Stimulated activated CD8-positive, alpha-beta memory T cell treated with anti-CD3 and anti-CD28 coated beads, Interleukin-7, amount 100 ng/mL, for 48 hours (primary cell): ENCODE measurements at places on chromosomes 12 and 14.
A peak's percentile ranks its signal among the peaks of the same experiment; 100 is the strongest.

GRCh38 chr12:81077686-81078441 lies at the start of gene ACSS3:
Gene ACSS3 (plus strand): TSS chr12:81078079. CDS start chr12:81078121, 42 bp downstream.
- no peak for DNase-seq

GRCh38 chr12:68495336-68496070 lies 115.2 kb upstream of the RAP1B start:
- no peak for DNase-seq

DNA sequence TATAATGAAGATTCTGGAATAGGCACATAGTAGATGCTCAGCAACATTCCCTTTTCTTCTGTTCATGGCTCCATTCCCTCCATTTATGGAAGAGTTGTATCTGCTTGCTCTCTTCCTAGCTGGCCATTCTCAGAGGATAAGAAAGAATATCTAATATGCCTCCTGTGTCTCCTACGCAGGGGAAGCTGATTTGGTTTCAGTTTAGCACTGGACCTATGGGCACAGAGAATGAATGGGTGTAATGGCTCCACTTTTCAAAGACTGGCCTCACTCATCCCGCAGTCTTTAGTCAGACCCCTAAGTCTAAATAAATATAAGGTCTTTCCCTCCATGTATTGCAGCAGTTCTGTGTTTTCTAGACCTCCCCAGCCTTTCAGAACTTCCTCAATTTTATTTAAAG lies 2.0 kb downstream of the PKP2 start:
- no peak for DNase-seq

GRCh38 chr12:109693653-109694600 lies 19.7 kb upstream of the FAM222A start:
- DNase-seq, result no peak

DNA sequence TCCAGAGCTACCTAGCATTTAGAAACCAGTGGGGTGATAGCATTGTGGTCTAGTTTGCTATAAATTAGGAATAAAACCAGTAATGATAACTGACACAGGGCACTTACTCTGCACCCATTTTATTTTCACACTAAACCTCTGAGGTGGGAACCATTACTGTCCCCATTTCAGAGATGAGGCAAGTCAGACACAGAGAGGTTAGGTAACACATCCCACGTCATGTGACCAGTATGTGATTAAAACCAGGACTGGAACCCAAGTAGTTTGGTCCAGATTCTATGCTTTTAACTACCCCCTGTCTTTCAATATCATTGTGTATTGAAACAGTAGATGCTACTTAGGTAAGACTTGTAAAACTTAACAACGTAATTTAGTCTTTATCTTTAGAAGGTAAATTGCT lies 110.2 kb downstream of the PLXNC1 start:
- DNase-seq, result no peak

DNA sequence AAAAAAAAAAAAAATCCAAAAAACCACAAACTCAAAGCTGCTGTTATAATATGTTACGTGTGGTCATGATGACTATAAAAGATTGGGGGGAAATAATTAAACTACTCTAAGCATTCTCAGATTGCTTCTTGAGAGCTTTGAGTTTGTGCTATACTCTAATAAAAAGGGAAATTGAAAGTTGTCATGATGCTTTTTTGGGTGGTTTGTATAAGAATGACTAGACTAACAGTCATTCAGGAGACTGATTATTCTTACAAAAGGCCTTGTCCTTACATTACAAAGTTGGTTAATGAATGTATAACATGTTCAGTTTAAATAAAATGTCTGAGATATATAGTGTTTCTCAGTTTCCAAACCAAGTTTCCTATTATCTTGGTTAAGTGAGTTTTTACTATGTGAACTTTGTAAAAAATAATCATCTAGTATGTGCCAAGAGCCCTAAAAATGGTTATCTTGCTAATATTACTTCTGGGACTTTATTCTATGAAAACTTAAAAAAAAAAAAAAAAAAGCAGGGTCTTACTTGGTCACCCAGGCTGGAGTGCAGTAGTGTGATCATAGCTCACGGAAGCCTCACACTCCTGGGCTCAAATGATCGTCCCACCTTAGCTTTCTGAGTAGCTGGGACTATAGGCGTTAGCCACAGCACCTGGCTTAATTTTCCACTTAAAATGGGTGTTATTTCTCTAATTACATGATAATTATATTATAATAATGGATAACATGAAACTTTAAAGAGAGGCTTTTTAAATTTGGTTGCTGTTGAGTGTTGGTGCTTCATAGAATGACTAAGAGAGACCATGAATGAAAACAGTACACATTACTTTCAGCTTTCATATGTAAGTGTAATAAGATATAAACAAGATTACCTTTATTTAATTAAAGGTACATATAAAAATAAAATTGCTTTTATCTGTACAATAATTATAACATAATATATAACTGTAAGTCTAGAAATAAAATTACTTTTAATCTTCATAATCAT lies 459.6 kb upstream of the RGS6 start:
- DNase-seq, result no peak

DNA sequence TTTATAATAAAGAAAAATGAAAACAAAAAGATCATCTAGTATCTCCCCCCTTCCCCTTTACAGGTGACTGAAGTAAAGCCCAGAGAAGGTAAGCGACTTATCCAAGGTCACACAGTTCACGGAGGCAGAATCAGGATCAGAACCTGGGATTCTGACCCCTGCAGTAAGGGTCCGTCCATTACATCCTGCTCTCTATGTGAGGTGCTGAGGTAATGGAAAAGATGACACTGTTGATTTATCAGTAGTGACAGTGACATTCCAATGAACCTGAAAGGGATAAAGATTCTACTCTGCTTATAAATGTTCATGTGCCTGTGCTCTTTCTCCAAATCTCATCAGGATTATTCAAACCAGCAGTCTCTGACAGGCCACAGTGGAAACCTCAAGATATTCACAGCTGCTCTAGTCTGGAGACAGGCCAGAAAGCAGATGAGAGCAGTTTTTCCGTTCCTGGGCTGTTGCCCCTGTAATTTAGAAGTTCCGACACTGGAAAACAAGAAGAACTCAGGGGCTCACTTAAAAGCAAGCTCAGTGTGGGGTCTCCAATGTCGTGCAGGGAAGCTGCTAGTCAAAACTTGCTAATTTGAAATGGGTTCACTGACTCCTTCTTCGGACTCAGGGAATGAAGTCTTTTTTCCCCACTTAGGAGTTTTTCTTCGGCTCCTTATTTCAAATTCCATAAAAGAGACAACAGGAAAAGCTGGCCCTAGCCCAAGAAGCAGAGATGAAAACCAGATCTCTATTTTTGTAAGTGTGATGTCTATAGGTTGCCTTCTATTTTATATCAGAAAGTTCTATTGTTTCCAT lies 131.8 kb upstream of the EEA1 start:
- DNase-seq, result no peak

DNA sequence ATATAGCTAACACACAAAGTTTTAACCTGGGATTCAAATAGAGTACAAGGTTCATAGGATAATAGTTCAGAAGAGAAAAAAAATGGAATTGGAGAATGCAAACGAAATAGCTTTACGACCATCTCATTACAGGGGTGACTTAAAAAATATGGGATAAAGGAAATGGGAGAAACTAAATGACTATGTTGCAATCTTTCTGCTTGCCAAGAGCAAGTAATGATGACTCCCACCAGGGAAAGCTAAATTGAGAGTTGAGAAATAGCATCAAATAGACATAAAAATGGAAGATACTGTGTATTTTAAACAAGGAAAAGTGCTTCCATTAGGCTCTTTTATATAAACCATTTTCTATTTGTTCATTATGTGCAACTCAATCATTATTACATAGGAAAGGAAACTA lies 155.7 kb upstream of the ATXN7L3B start:
- no peak for DNase-seq

DNA sequence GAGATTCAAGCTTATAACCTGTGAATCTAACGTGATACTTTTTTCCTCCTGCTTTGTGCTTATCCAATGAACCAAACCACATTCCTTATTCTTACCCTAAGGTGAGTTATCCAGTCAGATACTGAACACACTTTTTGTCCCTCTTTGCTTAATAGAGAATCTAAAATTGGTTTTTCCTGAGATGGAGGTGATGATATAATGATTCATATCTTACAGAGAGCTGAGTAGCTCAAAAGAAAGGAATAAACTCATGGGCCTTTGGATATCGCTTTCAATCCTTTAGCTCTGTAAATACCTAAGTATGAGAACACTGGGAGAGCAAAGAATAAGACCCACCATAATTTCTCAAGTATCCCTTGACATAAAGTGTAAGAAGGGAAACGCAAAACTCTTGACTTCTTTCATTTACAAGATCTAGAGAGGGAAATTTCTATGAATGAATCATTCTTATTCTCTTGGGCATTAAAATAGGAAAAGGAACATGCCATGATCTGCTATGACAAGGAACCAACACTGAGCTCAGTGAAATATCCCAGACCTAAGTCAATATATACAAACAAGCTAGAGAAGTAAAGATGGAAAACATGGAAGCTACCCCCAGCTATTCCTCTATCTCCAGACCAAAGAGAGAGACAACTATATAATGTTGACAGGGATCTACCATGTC lies 81.8 kb upstream of the STAC3 start:
- no peak for DNase-seq

GRCh38 chr14:105094193-105094907 lies 29.1 kb upstream of the GPR132 start:
- no peak for DNase-seq

GRCh38 chr14:100670017-100670752 lies 56.5 kb upstream of the DLK1 start:
- no peak for DNase-seq

DNA sequence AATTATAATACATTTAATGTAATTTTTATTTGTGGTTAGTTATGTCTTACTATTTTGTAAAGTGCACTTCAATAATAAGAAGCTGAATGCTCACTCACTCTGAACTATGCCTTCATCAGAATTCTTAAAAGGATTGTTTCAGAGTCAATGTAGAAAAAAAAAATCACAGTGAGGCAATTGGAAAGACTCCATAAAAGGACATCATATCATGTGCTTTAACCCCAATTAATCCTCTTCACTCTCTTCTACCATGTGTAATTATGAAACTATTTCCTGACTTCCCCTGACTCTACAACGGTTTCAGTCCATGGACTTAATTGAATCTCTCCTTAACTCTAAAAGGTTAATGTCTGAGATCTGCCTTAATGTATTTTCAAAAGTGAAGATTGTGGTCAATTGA lies 250.4 kb upstream of the ALG10 start:
- DNase-seq, result no peak

DNA sequence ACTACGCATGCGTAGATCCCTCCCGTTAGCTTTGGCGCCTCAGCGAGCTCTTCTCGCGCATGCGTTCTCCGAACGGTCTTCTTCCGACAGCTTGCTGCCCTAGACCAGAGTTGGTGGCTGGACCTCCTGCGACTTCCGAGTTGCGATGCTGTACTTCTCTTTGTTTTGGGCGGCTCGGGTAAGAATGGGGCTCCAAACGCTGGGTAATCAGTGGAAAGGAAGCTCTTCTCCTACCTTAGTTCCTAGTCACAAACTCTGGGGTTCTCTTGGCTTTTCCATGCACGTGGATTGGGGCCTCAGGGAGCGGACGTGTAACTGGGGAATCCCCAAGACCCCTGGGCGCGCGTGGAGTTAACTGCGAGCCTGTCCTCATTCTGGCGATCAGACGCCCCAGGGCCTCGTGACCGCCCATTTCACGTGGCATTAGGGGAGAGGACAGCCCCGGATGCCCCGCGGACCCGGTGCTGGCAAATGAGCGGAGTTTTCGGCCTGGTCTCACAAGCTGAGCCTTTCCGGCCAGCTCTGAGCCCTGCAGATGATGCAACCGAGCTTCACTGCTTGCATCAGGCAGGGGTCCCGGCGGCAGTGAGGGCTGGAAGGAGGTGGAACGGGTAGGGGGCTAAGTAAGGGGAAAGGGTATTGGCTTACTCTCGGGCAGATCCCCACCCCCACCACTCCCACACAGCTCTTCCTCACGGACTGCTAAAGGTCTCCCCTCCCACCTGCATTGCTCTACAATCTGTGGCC lies at the start of gene SHMT2:
Gene SHMT2 (plus strand): TSS at position 78 of the 747 bp plus-strand sequence. CDS start 68 bp downstream, at position 146.
- peak; percentile 95 for DNase-seq

DNA sequence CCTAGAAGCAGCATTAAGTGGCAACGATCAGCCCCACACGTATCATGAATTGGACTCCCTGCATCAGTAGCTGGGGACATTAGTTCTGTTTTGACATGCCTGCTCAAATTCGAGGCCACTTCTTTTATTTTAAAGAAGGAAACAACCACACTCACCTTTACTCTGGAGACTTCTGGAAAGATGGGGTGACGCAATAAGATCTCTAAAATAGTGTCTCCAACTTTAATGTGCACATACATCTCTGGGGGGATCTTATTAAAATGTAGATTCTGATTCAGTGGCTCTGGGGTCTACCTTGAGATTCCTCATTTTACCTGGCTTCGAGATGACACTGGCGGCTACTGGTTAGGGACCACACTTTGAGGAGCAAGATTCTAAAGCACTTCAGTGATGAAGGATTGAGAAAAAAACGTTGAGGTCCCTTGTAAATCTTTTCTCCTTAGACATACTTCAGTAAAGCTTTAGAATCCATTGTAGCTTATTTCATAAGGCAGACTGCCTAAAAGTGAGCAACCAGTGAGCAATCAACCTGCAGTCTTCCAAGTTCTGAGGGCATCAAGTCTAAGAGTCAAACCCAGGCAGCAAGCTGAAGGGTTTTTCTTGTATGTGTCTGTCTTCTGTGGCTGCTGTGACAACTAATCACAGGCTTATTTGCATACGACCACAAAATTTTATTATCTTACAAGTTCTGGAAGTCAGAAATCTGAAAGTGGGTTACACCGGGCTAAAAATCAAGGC lies 718.6 kb upstream of the TBX3 start:
- no peak for DNase-seq

DNA sequence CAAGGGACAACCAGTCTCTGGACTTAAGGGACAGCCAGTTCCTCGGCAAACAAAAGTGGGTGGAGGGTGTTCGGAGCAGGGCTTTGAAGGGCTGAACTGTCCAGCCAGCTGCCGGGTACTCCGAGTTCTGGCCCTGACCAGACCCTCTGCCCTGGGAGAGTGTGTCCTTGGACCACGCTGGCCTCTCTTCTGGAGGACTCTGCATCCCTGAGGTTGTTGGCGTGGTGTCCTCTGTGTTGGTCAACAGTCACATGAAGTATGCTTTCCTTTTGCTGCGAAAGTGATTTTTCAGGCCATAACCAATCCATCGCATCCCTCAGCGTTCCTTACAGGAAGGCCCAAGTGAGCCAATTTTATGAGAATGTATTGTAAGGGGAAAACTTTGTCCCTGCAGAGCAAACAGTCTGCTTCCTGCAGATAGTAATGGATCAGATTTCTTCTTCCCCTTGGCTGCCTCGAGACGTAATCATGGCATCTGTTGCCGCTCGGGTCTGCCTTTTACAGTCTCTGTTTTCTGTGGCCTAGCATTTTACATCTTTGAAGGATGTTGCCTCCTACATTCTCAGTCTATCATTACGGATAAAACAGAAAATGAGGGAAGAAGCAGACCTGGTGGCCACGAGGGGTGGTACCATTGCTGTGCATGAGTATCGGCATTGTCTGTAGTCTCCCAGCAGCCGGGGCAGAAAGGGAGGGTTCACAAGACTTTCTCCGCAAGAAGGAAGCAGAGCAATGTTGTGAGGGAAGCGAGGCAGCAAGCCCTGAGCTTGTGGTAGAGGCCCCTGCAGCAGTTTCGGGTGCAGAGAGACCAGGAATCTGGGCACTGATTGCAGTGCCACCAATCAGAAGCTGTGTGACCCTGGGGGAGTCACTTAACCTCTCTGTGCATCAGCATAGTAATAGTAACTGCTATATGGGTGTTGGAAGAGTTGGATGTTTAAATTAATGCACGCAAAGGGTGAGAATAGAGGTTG lies 47.4 kb downstream of the SMIM41 start:
- no peak for DNase-seq
